ENCODE measurements at places on chromosomes 4 and X.

DNA sequence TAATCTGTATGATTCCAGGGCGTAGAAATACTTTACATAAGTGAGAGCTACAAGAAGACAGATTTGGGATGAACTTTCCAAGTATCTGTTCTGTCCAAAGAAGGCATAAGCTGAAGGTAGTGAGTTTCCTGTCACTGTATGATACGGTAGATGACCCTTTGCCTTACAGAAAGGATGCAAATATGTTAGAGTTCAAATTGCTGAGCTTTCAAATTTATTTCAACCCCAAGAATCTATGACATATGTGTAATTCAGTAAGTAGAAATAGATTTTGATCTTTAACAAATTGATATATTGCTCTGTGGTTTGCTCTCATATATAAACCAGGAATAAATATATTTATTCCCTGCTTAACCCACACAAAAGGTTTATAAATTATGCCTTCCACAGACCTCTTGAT is 16.5 kb downstream of the DIPK2B start:
- DNase-seq: no peak

- DNase-seq: no peak
Measured at GRCh38 chr4:184477201-184477999, 3.0 kb upstream of the IRF2 start.

GRCh38 chr4:89267846-89268245 is 39.8 kb downstream of the GPRIN3 start:
- DNase-seq: no peak

DNA sequence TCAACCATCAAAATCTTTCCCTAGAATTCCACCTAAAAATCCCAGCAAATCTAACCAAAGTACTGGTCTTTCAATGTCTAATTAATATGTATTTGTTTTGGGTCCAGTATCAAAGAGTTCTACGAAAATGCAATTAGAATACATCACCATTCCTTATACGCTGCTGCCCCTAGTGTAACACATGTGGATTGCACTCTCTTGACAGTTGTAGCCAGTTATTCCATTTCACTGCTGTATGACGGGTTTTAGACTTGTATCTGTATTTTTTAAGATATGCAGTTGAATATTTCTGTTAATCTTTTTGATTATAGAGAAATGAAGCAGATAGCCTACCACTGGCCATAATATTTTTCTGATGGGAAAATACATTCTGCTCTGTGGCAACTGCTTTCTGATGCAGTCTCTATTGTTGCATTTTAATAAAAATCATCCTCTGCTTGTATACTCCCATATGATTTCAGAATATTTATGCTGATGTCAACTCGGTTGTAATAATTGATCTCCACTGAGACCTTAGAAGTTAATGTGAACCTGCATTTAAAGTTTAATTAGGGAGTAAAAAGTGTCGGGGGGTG is 17.1 kb upstream of the PAGE2B start:
- peak; percentile 9 for DNase-seq

DNA sequence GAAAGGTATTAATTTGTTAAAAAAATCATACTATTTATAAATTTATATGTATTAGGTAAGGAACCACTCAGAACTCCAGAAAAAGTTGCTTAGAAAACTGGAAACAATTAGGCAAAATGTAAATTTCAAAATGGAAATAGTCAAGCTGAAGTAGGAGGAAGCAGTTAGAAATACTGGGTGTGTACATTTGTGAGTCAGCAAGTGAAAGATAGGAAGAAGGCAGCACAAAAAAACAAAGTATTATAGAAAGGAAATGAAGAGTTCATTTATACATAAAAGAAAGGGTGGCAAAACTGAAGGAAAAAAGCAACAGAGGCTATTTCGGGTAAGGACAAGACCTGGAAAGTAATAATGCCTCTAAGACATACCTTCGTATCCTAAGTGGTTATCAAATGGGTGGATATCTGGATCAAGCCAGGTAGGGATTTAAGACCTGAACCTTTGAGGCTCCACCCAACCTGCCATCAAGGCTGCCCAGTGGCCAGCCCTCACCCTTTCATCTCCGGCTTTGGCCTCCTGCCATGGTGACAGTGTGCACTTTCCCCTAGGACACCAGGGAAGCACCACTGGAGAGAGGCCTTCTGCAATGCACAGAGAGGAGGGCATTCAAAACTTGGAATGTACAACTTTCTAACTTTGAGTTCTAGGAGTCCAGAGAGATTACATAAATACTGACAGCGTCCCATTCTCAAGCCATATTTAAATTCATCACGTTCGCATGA is at the start of gene LRRC66:
Gene LRRC66, minus strand, starts transcription at position 428 of the 722 bp plus-strand sequence. CDS start 2,750 bp downstream, outside the sequence.
- DNase-seq: no peak

- no peak for DNase-seq
Measured at GRCh38 chrX:150841456-150842197, 56.8 kb downstream of the CD99L2 start.
